ENCODE measurements at places on chromosomes 5 and 9.

- no peak for DNase-seq
Measured at GRCh38 chr5:50655810-50656205, 10.6 kb upstream of the PARP8 start.

GRCh38 chr5:110718311-110718710 is 8.2 kb downstream of the TMEM232 start:
- DNase-seq = no peak

DNA sequence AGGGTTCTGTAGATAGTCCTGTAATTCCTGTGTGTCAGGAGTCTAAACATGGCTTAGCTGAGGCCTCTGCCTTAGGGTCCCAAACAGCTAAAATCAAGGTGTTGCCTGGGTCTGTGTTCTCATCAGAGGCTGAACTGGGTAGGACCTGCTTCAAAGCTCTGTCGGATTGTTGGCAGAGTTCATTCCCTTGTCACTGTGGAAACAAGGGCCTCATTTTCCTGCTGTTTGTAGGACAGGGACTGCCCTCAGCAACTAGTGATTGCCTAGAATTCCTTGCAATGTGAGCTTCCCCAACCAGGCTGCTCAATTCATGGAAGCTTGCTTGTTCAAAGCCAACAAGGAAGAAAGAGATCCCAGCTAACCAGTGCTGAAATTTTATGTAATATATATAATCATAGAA is 283.2 kb downstream of the DNAH5 start:
- no peak for DNase-seq

DNA sequence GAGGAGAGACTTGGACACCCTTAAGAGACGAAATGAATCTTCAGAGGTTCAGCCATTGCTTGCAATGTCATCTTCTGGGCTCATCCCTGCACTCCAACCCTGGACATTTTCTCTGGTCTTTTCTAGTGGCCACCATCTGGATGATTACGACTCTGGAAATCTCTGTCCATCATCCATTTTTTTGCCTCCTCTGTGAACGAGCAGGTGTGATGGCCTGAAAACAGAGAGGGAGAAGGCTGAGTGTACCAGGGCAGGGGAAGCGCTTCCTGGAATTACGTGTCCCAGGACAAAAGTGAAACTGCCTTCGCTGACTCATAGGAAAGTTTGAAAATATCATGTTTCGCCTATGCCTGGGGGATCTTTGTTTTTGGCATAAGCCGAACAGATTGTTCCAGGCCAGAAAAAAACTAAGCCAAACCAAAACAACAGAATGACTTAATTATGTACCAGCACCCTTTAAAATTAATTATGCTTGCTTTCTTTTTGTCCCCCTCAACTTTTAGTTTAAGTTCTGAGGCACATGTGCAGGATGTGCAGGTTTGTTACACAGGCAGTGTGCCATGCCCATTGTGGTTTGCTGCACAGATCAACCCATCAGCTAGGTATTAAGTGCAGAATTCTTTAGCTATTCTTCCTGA is 31.9 kb downstream of the ANKRD33B start:
- peak; percentile 90 for DNase-seq

DNA sequence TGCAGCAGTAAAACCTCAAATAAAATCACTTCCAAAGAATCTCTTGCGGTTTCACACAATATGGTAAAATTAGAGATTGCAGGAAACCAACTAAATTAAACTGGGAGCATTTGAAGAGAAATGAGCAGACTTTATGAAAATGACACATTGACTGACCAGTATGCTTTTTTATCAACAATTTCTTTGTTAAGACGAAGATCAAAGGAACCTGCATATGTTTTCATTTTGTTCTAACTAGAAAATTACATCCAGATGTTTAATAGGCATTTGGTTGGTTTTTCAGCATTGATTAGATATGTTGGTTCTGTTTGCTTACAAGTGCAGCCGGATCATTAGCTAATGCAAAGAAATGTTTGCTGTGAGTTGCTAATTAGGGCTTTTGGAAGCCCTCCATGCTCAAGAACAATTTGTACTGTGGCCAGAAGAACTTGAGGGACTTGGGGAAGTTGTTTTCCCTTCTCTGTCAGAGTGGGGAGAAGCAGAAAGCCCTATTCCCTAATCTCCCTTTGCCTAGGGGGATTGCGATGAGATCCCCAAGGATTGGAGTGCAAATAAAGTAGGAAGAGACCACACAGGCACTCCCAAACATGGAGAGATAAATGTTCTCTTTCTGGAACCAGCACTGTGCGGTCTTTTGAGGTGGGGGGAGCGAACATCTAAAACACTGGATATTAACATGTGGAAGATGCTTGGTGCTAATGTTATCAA is 4.5 kb upstream of the TLE1 start:
- no peak for DNase-seq

GRCh38 chr5:29990681-29991080 is 1202.8 kb upstream of the CDH6 start:
- DNase-seq = no peak

GRCh38 chr9:38322937-38323336 is 69.6 kb upstream of the ALDH1B1 start:
- no peak for DNase-seq

DNA sequence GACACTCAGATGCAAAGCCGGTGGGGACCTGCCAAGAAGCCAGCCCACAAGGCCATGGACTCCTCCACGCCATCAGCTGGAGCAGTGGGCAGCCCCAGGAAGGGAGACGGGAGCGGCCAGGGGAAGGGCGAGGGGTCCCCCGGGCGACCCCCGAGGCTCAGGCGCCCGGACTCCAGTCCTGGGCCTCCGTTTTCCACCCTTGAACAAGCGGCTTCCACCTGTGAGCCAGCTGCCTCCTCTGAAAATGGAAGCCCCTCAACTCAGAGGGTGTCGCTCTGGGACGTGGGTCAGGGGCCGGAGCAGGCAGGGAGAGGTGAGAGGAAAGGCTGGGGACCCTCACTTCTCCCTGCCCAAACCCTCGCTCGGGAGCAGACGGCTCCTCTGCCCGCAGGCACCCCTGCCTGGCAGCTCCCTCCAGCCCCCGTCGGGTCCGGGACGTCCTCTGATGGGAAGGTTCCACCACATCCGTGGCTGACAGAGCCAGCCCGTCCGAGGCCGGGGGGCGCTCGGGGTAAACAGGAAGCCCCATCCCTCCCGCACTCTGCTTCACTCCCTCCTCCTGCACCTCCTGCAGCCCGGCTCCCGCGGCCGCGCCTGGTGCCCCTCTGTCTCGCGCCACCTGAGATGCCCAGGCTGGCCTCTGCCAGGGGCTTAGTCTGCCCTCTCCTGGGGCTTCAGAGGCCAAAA is 3.7 kb upstream of the EGFL7 start:
- no peak for DNase-seq

DNA sequence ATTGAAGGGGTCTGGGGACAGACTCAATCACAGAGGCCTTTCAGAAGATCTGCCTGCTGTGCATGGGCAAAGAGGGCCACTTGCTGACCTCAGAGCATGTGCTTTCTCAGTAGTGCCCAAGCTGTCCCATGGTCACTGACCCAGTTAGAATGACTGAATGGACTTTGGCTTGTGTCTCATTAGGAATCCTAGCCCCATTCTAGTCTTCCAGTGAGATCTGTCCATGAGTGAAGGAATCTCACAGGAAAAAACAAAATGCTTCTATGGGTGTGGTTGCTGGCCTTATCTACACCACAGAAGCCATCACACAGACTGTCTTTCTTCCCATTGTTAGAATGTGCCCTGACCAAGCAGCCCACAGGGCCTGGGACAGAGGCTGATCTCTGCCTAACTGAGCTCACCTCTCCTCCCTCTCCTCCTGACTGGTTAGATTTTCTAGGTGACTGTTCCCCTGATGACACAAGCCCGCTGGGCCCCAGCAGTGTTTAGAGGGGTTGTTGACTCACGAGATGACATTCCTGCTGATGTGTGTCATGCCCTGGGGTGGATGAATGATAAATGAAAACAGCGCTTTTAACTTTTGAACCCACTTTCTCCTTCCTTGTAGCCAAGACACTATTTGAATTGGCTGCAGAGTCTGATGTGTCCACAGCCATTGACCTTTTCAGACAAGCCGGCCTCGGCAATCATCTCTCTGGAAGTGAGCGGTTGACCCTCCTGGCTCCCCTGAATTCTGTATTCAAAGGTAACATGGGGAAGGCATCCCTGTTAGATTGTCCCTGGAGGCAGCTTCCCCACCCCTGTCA is 24.8 kb downstream of the TGFBI start:
- DNase-seq = peak; percentile 91

DNA sequence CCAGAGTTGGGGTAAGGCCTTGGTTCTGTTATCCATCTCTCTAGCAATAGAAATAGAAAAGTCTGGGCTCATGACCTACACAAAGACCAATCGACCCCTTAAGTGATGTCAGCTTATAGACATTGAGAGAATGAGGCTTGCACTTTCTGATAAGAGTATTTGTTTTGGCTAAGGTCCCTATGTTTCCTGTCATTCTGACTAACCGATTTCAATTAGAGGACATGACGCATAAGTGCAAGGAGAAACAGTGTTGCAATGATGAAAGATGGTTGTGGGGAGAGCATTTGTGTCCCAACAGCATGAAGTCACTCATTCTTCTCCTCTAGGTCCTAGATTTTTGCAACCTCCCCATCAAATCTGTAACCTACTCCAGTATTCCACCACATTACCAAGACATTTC is 255.1 kb downstream of the MAT2B start:
- DNase-seq = peak; percentile 80

DNA sequence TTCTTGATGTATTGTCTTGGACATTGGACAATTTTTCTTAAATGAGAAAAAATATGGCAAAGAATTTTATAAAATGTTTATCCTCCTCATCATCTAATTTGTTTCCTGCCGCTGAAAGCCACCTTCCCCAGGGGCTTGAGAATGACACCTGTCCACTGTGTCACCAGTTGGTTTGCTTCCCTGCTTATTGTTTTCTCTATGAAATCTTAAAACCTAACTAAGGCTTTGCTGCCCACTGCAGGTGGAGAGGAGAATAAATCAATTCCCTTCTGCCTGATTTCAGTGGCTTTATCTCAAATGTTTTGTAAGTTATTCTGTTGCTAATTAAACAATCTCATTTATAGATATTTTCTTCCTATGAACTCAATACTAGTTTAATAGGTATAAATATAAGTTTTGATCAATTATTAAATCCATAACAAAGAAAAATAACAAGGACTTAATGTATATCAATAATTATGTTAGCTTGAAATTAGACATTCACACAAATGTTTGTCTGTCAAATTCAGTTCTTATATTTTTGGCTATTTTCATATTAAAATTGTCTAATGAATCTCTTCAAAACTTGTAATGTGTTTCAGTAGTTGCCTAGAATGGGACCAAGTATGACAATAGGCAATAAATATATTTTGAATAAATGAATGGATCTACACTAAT is 822.5 kb downstream of the PTPRD start:
- no peak for DNase-seq

DNA sequence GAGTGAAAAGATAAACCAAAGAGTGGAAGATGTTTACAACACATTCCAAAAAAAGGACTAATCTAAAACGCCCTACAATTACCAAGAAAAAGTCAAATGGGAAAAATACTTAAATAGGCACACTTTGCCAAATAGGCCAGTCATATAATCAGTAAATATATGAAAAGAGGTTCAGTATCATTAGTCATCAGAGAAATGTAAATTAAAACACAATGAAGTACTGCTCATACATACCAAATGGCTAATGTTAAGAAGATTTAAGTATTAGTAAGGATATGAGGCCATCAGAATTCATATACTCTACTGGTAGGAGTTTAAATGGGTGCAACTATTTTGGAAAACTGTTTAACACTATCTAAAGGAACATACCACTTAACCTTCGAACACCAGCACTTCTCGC is 47.6 kb downstream of the ZDHHC21 start:
- DNase-seq = no peak

DNA sequence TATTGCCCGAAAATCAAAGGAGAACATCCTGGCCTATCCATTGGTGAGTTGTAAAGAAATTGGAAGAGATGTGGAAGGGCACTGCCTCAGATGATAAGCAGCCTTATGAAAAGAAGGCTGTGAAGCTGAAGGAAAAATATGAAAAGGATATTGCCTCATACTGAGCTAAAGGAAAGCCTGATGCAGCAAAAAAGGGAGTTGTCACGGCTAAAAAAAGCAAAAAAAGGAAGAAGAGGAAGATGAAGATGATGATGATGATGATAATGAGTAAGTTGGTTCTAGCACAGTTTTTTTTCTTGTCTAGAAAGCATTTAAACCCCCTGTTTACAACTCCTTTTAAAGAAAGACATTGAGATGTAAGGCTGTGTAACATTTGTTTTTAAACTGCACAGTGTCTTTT is 59.8 kb upstream of the ZBED3 start:
- DNase-seq = no peak

DNA sequence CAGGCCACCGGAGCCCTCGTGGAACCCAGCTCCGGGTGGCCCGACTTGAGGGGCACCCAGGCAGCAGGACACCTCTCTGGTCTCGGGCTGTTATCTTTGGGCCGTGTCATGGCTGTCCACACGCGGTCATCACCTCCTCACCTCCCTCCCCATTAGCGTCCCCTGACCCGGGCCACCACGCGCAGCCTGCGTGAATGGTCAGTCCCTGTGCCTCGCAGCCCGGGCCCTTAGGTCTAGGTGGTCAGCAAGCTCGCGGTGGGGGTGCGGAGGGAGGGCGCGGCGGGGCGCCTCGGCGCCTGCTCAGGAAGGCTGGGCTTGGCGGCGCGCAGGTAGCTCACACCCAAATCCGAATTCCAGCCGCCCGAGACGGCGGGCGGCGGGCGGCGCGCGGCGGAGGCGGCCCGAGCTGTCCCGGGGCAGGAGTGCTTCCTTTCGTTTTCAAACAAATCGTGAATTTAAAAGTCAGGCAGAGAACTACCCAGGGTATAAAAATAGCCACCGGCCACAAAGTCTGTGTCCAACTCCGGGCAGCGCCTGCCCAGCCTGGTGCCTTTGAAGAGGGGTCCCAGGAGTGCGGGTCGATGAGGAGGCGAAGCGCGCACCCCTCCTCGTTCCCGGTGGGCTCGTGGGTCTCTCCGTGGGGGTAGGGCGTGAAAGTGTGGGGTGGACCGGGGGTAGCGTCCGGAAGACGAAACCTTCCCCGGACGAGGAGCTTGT is 1.0 kb upstream of the RXRA start:
- peak; percentile 18 for DNase-seq

DNA sequence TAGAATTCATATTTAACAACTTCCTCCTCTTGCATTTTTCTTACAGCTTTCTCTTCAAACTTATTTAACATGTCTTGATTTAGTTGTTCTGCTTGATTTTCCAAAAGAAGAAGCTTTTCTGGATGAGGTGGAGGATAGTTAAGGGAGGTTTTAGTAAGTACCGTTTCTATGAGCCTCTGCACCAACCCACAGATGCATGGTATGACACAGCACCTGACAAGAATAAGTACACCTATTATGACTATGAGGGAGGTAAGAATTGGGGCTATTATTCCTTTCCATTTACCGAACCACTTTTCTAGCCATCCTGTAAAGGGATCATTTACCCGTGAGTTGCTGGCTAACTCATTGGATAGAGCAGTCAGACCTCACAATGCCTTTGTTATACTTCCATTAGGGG is 2.5 kb upstream of the HMGCS1 start:
- DNase-seq = no peak
